ENCODE measurements at places on chromosomes 1 and 21.

DNA sequence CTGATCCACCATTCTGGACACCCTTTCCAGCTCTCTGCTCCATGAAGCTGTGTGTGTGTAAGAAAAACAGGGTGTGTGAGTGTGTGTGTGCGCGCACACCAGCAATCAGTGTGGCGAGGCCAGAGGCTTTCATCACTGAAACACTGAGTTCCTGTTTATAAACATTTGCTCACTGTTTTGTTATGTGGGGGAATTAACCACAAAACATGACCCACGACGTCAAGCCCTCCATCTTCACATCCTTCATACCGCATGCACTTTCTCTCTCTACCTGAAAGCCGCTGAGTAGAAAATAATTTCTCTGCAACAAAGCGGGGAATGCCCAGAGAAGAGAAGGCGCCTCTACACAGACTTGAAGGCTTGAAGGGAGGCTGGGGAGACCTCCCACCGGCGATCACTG, 148.9 kb upstream of the IRF2BP2 start:
- DNase-seq: no peak

- DNase-seq: no peak
Observed at GRCh38 chr1:228169345-228169744, 3.7 kb downstream of the IBA57 start.

DNA sequence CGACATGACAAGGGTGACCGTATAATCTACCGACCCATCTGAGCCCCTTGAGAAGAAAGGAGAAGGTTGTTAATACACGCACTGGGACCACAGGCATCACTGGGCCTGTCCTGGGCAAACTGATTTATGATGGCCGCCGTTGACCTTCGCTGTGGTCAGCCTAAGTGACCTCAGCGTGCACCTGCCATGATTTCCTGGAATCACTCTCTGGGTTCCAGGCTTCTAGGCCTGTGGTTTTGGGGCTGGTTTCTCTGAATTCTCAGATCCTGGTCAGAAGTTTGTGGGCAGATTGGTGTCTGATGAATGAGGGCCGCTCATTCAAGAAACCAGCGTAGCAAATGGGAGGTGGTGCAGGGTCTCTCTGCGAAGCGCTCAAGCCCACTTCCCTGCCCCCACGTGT, 64.0 kb downstream of the SIK1 start:
- no peak for DNase-seq

DNA sequence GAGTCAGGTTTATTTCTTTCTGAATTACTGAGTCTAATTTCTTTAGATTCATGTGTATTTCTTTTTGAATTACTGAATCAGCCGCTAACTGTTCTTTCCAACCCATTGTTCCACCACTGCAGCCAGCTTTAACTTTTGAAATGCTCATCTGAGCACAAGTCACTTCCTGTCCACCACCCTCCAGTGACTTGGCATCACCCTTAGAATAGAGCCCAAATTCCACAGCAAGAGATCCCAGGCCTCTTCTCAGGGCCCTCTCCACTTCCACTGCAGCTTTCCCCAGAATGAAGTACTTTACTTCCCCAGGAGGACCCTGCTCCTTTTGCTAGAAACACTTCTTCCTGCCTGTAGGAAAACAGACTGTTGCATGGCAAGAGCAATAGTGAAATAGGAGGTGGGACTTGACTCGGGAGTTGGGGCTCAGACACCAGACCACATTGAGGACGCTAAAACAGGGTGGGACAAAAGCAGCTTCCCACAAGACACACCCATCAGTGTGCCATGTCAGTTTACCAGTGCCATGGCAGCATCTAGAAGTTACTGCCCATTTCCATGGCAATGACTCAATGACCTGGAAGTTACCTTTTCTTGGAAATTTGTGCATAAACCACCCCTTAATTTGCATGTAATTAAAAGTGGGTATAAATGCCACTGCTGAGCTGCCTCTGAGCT, 56.5 kb upstream of the ADAR start:
- no peak for DNase-seq

Measured in activated CD8-positive, alpha-beta memory T cell treated with anti-CD3 and anti-CD28 coated beads for 24 hours (primary cell).